ENCODE measurements at places on chromosomes 1 and 21. TPM values are rescaled to one million over a fixed set of nuclear protein-coding genes. Genes with fewer than 3 reads are reported as not detected.

DMRTA2 gene
- total RNA-seq: 0.13 TPM

PPP1R8 gene
- total RNA-seq: 40.7 TPM

ACBD6 gene
- total RNA-seq: 61.1 TPM

COL16A1 gene
- 59.5 TPM for total RNA-seq

TMEM82 gene
- total RNA-seq: not detected

TNFRSF9 gene
- total RNA-seq: 0.06 TPM

DISP3 gene
- total RNA-seq: not detected

SYPL2 gene
- total RNA-seq: 0.13 TPM

PCAT6 gene
- total RNA-seq: not detected

CENPF gene
- 35.3 TPM for total RNA-seq

ZNF683 gene
- total RNA-seq: not detected

PROK1 gene
- not detected for total RNA-seq

OR10J5 gene
- total RNA-seq: not detected

HES2 gene
- 0.92 TPM for total RNA-seq

FAM72B gene
- total RNA-seq: 3.3 TPM

VTCN1 gene
- not detected for total RNA-seq

CSMD2 gene
- 8.8 TPM for total RNA-seq

ACOT11 gene
- total RNA-seq: 5.4 TPM

SYT14 gene
- total RNA-seq: 0.44 TPM

S100A8 gene
- total RNA-seq: not detected

GPA33 gene
- not detected for total RNA-seq

LCE1B gene
- total RNA-seq: not detected

C1orf94 gene
- 0.06 TPM for total RNA-seq

S100A11 gene
- 75.0 TPM for total RNA-seq

OR2L3 gene
- not detected for total RNA-seq

ACTA1 gene
- total RNA-seq: not detected

NKAIN1 gene
- not detected for total RNA-seq

DNM3 gene
- 1.2 TPM for total RNA-seq

PPCS gene
- total RNA-seq: 28.0 TPM

OVAAL gene
- not detected for total RNA-seq

ATF3 gene
- total RNA-seq: 6.2 TPM

ZNF436 gene
- total RNA-seq: 18.0 TPM

TTC22 gene
- under 0.01 TPM for total RNA-seq

AMY1B gene
- total RNA-seq: not detected

KRTAP12-2 gene
- not detected for total RNA-seq

IRF6 gene
- total RNA-seq: 15.7 TPM

ST6GALNAC3 gene
- total RNA-seq: 0.44 TPM

LRRC53 gene
- not detected for total RNA-seq

LCE3E gene
- total RNA-seq: not detected

BRINP3 gene
- not detected for total RNA-seq

PLXNA2 gene
- total RNA-seq: 12.8 TPM

HSPA6 gene
- 0.62 TPM for total RNA-seq

CHODL gene
- total RNA-seq: 0.26 TPM

RGS18 gene
- total RNA-seq: not detected

USP25 gene
- total RNA-seq: 25.1 TPM

MEX3A gene
- total RNA-seq: 0.50 TPM

PLA2G2F gene
- not detected for total RNA-seq

All from aortic smooth muscle cell (primary cell).